ENCODE measurements at places on chromosomes 16 and 17.

GRCh38 chr16:88924834-88925539, 52.0 kb downstream of the CBFA2T3 start:
- DNase-seq, result no peak

GRCh38 chr17:2180768-2181167, 122.8 kb downstream of the SMG6 start:
- no peak for DNase-seq

DNA sequence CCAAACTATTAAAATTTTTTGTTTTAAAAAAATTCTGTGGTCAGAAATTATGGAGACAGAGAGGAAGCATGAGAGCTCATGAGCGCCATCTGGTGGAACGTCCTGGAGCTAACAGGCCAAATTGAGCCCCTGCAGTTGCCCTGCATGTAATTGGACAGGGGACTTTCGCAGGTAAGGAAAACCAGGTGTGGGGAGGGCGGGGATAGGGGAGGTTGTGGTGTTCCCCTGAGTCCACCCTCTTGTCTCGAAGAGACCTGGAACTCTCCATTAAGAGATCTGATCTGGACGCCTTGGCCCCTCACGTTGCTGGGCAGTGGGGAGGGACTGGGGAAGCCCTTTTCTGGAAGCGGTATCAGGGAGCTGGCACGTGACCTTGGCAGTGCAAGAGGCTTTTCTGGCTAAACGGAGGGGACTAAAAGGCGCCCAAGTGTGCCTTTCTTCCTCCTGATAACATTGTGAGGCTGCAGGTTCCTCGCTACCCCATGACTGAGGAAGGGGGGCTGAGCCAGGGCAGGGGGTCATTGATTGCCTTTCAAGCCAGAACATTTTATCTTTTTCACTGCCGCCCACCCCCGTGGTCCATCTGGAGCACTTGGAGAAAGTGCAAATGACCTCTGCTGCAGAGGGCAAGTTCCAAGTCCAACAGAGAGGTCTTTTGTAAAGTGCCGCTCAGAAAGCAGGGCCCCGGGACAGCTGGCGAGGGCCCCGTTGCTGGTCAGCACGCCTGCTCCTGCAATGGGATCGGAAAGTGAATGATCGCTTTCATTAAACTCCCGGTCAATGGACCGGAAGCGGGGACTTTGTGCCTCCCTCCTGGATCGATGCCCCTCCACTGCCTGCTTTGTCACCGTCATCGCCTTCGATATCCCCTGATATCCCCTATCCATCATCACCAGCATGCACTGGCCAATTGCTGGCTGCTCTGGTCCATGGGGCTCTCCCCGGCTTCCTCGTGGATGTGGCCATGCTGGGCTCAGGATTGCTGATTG, 18.4 kb downstream of the PDILT start:
- peak; percentile 57 for DNase-seq

DNA sequence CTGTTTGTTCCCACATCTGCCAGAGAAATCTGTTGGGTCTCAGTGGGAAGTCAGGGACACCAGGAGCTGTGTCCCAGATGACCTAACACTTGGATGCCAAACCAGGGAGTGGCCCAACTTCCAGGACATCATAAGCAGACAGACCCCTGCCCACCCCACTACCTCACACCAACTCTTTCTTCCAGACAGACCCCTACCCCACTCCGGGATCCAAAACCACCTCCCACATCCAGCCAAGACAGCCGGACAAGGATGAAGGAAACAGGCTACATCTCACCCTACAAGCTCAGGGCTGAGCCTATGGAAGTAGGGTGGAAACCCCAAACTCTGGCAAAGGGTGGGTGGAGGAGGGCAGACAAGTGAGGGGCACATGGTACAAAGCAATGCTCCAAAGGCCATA, 3.6 kb downstream of the HDAC5 start:
- DNase-seq, result no peak

- no peak for DNase-seq
These were observed 28.8 kb upstream of the PRKCB start for GRCh38 chr16:23807028-23807427.
